ENCODE measurements at places on chromosomes 7 and 10. TPM values are rescaled to one million over a fixed set of nuclear protein-coding genes. Genes with fewer than 3 reads are reported as not detected.

GRCh38 chr7:135620980-135621850, 41.1 kb upstream of the STMP1 start:
- no peak overlapping the region for H3K4me3 ChIP-seq
- H3K36me3 ChIP-seq: no peaks in the 10 kb centered on the region
- no peak overlapping the region for H3K27ac ChIP-seq
- no peaks in the 10 kb centered on the region for H3K27me3 ChIP-seq

DNA sequence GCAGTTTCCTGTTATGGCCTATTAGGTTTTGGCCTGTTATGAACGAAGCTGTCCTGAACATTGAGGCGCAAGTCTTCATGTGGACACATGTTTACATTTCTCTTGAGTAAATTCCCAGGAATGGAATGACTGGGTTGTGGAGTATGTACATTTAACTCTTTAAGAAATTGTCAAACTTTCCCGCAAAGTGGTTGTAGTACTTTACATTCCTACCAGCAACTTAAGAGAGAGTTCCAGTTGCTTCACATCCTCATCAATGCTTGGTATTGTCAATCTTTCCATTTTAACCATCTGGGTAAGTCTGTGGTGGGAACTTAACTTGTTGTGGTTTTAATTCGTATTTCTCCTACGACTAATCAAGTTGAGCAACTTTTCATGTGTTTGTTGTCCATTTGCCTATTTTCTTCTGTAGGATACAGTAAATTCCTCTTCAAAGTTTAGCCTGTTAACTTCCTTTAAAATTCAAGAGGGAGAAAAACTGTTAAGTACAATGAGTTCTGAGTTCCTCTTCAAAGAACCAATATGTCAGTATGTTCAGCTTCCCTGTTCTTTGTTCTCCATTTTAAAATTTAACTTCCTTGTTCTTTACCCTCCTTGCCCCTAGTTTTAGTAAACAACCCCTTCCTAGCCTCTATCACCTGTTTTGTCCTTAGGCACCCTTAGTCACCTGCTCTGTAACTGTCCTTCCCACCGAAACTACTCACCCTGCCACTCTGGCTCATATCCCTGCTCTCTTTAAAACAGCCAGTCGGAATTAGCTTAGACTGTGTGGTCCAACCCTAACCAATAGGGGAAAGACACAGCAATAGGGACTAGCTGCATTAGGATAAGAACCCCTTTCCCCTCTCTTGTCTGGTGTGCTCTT, 74.0 kb downstream of the FAM241B start:
- no peak for DNase-seq
- no peaks in the 10 kb centered on the region for H3K36me3 ChIP-seq
- no peak overlapping the region for H3K4me3 ChIP-seq
- H3K27ac ChIP-seq: no peak overlapping the region

GRCh38 chr10:62584731-62585130, 210.6 kb downstream of the ZNF365 start:
- no peak overlapping the region for H3K27ac ChIP-seq
- H3K27me3 ChIP-seq: no peaks in the 10 kb centered on the region
- no peaks in the 10 kb centered on the region for H3K36me3 ChIP-seq
- H3K4me3 ChIP-seq: no peak overlapping the region
- no peak for DNase-seq

GRCh38 chr10:1788401-1788800, 51.1 kb upstream of the ADARB2 start:
- H3K27ac ChIP-seq: no peak overlapping the region
- H3K4me3 ChIP-seq: no peak overlapping the region
- H3K27me3 ChIP-seq: peaks cover 5% of the 10 kb centered on the region
- H3K36me3 ChIP-seq: no peaks in the 10 kb centered on the region

- no peaks in the 10 kb centered on the region for H3K36me3 ChIP-seq
- DNase-seq: no peak
- no peak overlapping the region for H3K27ac ChIP-seq
- no peaks in the 10 kb centered on the region for H3K4me1 ChIP-seq
- H3K27me3 ChIP-seq: no peaks in the 10 kb centered on the region
These were observed 69.3 kb downstream of the HIPK2 start for GRCh38 chr7:139708541-139708940.

GRCh38 chr10:118983263-118983662, 46.3 kb upstream of the NANOS1 start:
- H3K36me3 ChIP-seq: no peaks in the 10 kb centered on the region
- DNase-seq: no peak
- H3K4me3 ChIP-seq: no peak overlapping the region

- no peak overlapping the region for H3K4me3 ChIP-seq
- no peak for DNase-seq
- H3K27ac ChIP-seq: no peak overlapping the region
These were observed 41.4 kb upstream of the TECTB start for GRCh38 chr10:112241651-112242341.

GRCh38 chr10:59801171-59801570, 47.9 kb upstream of the MRLN start:
- H3K27ac ChIP-seq: no peak overlapping the region
- no peak for DNase-seq
- H3K27me3 ChIP-seq: no peaks in the 10 kb centered on the region
- no peak overlapping the region for H3K4me3 ChIP-seq
- peaks cover 15% of the 10 kb centered on the region for H3K36me3 ChIP-seq

DNA sequence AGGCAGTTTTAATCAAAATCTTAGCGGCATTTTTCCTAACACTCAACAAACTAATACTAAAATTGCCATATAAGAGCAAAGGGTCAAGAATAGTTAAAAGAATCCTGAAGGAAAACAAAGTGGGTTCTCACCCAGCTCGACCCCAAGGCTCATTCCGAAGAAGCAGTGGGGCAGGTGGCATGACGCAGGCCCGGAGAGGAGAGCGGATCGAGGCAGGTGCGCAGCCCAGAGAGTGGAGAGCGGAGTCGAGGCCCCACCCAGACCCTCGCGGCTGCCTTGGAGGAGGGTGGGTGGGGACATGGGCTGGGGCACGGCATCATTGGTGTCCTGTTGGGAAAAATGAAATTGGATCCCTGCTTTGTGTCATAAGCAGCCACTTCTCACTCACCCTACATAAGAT, 109.8 kb downstream of the INPP5A start:
- H3K27me3 ChIP-seq: no peaks in the 10 kb centered on the region
- H3K27ac ChIP-seq: no peak overlapping the region
- no peaks in the 10 kb centered on the region for H3K4me1 ChIP-seq
- no peak overlapping the region for H3K4me3 ChIP-seq
- H3K36me3 ChIP-seq: no peaks in the 10 kb centered on the region

DNA sequence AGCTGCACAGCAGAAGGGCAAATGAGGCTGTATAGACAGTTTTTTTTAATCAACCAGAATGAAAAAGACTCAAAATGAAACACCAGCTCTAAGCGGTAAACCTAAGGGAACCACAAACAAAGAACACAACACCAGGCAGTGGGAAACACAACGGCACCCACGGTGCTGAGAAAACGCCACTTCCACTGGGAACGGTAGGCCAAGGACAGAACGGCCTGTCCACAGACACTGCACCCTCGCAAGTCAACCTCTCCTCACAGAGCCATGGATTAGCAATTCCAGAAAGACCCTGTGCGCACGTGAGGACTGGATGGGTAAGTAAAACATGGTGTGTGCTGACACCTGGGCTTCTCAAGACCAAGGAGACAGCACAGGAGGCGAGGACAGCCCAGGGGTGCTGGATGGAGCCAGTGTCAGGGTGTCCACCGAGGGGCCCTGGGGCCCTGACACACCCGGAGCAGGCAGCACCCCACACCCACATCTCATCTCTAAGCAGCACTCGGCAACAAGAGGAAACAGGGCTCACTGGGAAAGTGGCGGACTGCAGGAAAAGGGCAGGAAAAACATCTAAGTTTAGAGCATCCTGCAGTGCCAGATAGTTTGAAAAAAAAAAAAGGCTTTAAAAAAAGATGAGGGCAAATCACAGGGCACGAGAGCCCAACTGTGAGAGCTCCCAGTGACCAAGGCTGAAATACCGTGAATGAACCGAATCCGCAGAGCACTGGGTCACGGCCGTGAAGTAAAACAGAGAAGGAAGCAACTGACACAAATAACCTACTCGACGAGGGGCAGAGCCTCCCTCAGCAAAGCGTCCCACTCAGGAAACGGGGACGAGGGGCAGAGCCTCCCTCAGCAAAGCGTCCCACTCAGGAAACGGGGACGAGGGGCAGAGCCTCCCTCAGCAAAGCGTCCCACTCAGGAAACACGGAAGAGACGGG, 120.2 kb downstream of the MAD1L1 start:
- H3K4me3 ChIP-seq: no peak overlapping the region
- no peaks in the 10 kb centered on the region for H3K27me3 ChIP-seq
- H3K27ac ChIP-seq: no peak overlapping the region
- no peaks in the 10 kb centered on the region for H3K36me3 ChIP-seq
- H3K4me1 ChIP-seq: peaks cover 8% of the 10 kb centered on the region

The PRF1 gene
- total RNA-seq: 2.2 TPM

The PTPRN2 gene
- 1.6 TPM for total RNA-seq

The SLC18A2 gene
- 0.73 TPM for total RNA-seq

The PPP1R9A gene
- total RNA-seq: 7.5 TPM

The GTF2IRD1 gene
- total RNA-seq: 12.5 TPM

The TMEM213 gene
- total RNA-seq: 2.3 TPM

The ITIH5 gene
- total RNA-seq: 407 TPM

The MBL2 gene
- total RNA-seq: not detected
